ENCODE measurements at places on chromosomes 4 and X. TPM values are rescaled to one million over a fixed set of nuclear protein-coding genes. Genes with fewer than 3 reads are reported as not detected.

EDA gene
- 0.73 TPM for total RNA-seq

DCK gene
- 18.8 TPM for total RNA-seq

GAGE1 gene
- total RNA-seq = not detected

COX7B gene
- total RNA-seq = 495 TPM

HPSE gene
- total RNA-seq = 1.6 TPM

FAM9B gene
- not detected for total RNA-seq

ADH1B gene
- 281 TPM for total RNA-seq
